GM23338 (cell line): ENCODE measurements at places on chromosomes 3 and 15.
A peak's percentile ranks its signal among the peaks of the same experiment; 100 is the strongest.

- H3K27me3 ChIP-seq, result no peaks in the 10 kb centered on the region
- H3K36me3 ChIP-seq, result no peaks in the 10 kb centered on the region
- no peak overlapping the region for H3K4me3 ChIP-seq
Measured at GRCh38 chr15:53962646-53963561, 15.3 kb upstream of the UNC13C start.

GRCh38 chr3:53939086-53939582 lies 47.5 kb upstream of the SELENOK start:
- H3K27ac ChIP-seq, result no peak overlapping the region
- peaks cover 4% of the 10 kb centered on the region; the same call in 1 of the 2 replicates for H3K36me3 ChIP-seq
- H3K27me3 ChIP-seq, result no peaks in the 10 kb centered on the region
- no peak for DNase-seq

- no peak overlapping the region for H3K27ac ChIP-seq
- H3K4me3 ChIP-seq, result no peak overlapping the region
- H3K27me3 ChIP-seq, result no peaks in the 10 kb centered on the region
- H3K36me3 ChIP-seq, result no peaks in the 10 kb centered on the region
- H3K4me1 ChIP-seq, result peaks cover 46% of the 10 kb centered on the region
Measured at GRCh38 chr3:150030841-150031240, 60.1 kb upstream of the PFN2 start.

- no peaks in the 10 kb centered on the region for H3K27me3 ChIP-seq
- no peak overlapping the region for H3K27ac ChIP-seq
- DNase-seq, result no peak
- H3K36me3 ChIP-seq, result no peaks in the 10 kb centered on the region
- H3K4me1 ChIP-seq, result no peaks in the 10 kb centered on the region
Measured at GRCh38 chr3:161770484-161771386, 274.1 kb downstream of the OTOL1 start.

- DNase-seq, result peak; percentile 57
- no peaks in the 10 kb centered on the region for H3K36me3 ChIP-seq
- H3K4me3 ChIP-seq, result peak overlapping the region; percentile 65
- no peak overlapping the region for H3K27ac ChIP-seq
Measured at GRCh38 chr15:95326431-95327182, 1003.9 kb upstream of the NR2F2 start.

GRCh38 chr3:129259612-129260477 lies 10.4 kb downstream of the COPG1 start:
- no peaks in the 10 kb centered on the region for H3K27me3 ChIP-seq
- DNase-seq, result no peak
- H3K4me1 ChIP-seq, result no peaks in the 10 kb centered on the region
- H3K36me3 ChIP-seq, result peaks cover 40% of the 10 kb centered on the region

DNA sequence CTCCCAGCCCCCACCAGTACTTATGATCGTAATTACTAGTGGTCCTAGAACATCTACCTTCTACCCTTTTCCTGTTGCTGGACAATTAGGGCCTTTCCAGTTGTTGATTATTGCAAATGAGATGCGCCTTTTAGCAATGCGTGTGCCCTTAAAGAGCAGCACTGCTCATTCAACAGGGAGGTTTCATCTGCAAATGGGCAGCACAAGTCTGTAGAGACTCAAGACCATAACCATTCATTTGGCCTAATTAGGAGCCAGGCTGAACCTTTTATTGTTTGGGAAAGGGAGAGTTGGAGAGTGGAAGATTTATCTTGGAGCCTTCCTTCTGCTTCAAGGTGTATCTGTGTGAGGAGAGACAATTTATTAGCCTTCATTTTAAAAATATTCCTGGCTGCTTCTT lies 42.3 kb downstream of the BOC start:
- no peak overlapping the region for H3K27ac ChIP-seq
- H3K36me3 ChIP-seq, result no peaks in the 10 kb centered on the region
- DNase-seq, result no peak
- H3K27me3 ChIP-seq, result no peaks in the 10 kb centered on the region
- H3K4me3 ChIP-seq, result no peak overlapping the region

DNA sequence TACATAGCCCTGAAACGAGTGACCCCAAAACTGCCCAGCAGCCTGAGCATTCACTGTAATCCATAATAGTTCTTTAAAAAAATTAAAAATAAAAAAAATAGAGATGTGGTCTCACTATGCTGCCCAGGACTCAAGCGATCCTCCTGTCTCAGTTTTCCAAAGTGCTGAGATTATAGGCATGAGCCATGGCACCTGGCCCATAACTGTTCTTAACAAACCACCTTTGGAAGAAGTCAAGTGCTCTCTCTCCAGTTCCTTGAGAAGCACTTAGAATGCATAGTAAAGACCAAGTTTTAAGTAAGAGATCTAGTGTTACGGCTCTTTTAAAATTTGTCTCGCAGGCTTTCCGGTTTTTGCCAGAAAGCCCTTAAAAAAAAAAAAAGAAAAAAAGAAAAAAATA lies 8.2 kb downstream of the CDC25A start:
- no peak for DNase-seq
- H3K36me3 ChIP-seq, result peaks cover 93% of the 10 kb centered on the region
- H3K4me3 ChIP-seq, result no peak overlapping the region
- no peaks in the 10 kb centered on the region for H3K4me1 ChIP-seq

DNA sequence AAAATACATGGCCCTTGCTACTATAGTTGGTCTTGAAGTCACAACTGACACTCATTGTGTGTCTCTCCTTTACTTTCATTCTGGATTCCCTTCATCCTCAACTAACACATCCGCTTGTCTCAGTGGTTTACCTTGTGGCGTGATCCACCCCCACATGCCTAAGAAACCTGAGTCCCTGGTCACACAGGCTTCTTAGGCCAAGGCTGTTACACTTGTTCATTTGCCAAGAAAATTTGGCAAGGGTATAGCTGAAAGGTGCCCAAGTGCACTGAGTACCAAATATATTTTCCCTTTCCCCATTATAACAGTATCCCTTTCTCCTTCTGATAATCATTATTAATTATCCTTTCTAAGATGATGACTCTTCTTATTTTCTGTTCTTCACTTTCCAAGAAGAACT lies 207.6 kb upstream of the STAC start:
- H3K36me3 ChIP-seq, result no peaks in the 10 kb centered on the region
- no peaks in the 10 kb centered on the region for H3K27me3 ChIP-seq
- peaks cover 19% of the 10 kb centered on the region; the same call in 1 of the 2 replicates for H3K4me1 ChIP-seq
- no peak overlapping the region for H3K27ac ChIP-seq
